ENCODE measurements at places on chromosomes 6 and 20.

- no peak for DNase-seq
- H3K27ac ChIP-seq = peak overlapping the region; percentile 89
- no peaks in the 10 kb centered on the region for H3K36me3 ChIP-seq
- peaks cover 79% of the 10 kb centered on the region for H3K4me1 ChIP-seq
- no peaks in the 10 kb centered on the region for H3K27me3 ChIP-seq
Observed at GRCh38 chr20:62925076-62925419, 1.3 kb downstream of the DIDO1 start.

DNA sequence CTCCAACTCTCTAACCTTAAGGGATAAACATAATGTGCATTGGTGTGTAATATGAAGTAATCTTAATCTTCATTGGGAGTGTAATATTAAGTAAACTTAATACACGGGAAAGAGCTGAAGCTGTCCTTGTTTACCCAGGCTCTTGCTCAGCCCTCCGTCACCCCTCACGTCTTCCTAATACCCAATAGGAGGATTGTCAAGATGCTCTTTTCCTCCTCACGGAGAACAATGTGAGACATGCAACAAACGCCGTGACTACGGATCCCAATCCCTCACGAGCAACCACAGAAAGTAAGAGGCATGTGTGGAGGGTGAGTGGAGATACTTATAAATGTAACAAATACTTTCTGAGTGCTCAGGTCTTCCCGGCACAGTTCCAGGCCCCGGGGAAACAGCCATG lies 11.0 kb downstream of the KIF16B start:
- H3K36me3 ChIP-seq = no peaks in the 10 kb centered on the region
- H3K27ac ChIP-seq = no peak overlapping the region
- DNase-seq = no peak
- no peak overlapping the region for H3K4me3 ChIP-seq
- H3K4me1 ChIP-seq = no peaks in the 10 kb centered on the region
- no peaks in the 10 kb centered on the region for H3K27me3 ChIP-seq

DNA sequence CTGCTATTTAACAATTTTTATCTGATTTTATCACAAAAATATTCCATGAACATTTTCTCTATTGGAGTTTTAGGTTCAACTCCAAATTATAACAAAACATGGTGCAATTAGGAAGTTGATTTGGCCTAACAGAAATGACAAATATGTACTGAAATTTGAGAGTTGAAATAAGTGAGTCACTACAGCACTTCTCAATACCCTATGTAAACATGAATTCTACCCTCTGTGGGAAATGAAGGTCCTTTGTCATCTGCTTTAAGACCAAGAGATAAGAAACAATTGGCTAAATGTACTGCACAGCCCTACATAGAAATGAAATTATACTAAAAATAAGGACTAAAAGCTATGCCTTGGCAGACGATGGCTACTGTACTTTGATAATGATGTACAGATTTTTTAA lies 86.2 kb upstream of the BEND6 start:
- DNase-seq = no peak
- H3K27ac ChIP-seq = no peak overlapping the region
- no peaks in the 10 kb centered on the region for H3K27me3 ChIP-seq
- no peaks in the 10 kb centered on the region for H3K4me1 ChIP-seq
- no peak overlapping the region for H3K4me3 ChIP-seq

DNA sequence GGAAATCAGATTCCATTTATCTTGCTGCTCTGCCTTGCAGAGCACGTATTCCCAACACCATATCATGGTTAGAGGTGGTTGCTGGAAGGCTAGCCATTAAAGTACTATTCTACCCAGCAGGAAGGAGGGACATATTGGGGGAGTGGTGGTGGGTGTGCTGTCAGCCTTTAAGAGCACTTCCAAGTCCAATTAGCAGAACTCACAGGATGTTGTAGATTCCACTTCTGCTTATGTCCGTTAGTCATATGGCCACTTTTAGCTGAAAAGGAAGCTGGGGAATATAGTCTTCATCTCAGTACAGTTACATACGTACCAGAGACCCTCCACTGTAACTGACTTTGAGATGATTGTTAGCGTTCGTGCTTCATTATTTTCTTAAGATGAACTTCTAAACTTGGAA lies 94.4 kb downstream of the SAMD3 start:
- no peaks in the 10 kb centered on the region for H3K36me3 ChIP-seq
- no peaks in the 10 kb centered on the region for H3K27me3 ChIP-seq
- H3K4me3 ChIP-seq = no peak overlapping the region

- H3K4me3 ChIP-seq = no peak overlapping the region
- no peaks in the 10 kb centered on the region for H3K4me1 ChIP-seq
- H3K27ac ChIP-seq = no peak overlapping the region
- DNase-seq = no peak
Observed at GRCh38 chr6:68126089-68126749, 508.9 kb upstream of the ADGRB3 start.

GRCh38 chr6:121157906-121158305 lies 176.4 kb downstream of the TBC1D32 start:
- H3K4me1 ChIP-seq = no peaks in the 10 kb centered on the region
- H3K27me3 ChIP-seq = no peaks in the 10 kb centered on the region
- H3K27ac ChIP-seq = no peak overlapping the region
- H3K36me3 ChIP-seq = peaks cover 12% of the 10 kb centered on the region

GRCh38 chr6:55047451-55048044 lies 126.8 kb upstream of the HCRTR2 start:
- H3K36me3 ChIP-seq = no peaks in the 10 kb centered on the region
- no peaks in the 10 kb centered on the region for H3K27me3 ChIP-seq
- H3K4me3 ChIP-seq = no peak overlapping the region
- no peak for DNase-seq
- H3K4me1 ChIP-seq = no peaks in the 10 kb centered on the region
- H3K27ac ChIP-seq = no peak overlapping the region

GRCh38 chr6:3747100-3747737 lies 4.3 kb downstream of the PXDC1 start:
- DNase-seq = no peak
- no peak overlapping the region for H3K4me3 ChIP-seq
- no peaks in the 10 kb centered on the region for H3K36me3 ChIP-seq
- no peaks in the 10 kb centered on the region for H3K4me1 ChIP-seq
- H3K27me3 ChIP-seq = peaks cover 47% of the 10 kb centered on the region

- H3K27ac ChIP-seq = no peak overlapping the region
- no peaks in the 10 kb centered on the region for H3K4me1 ChIP-seq
- no peaks in the 10 kb centered on the region for H3K27me3 ChIP-seq
- H3K4me3 ChIP-seq = no peak overlapping the region
- H3K36me3 ChIP-seq = no peaks in the 10 kb centered on the region
- DNase-seq = no peak
Observed at GRCh38 chr20:41223112-41223511, 85.8 kb downstream of the PLCG1 start.

DNA sequence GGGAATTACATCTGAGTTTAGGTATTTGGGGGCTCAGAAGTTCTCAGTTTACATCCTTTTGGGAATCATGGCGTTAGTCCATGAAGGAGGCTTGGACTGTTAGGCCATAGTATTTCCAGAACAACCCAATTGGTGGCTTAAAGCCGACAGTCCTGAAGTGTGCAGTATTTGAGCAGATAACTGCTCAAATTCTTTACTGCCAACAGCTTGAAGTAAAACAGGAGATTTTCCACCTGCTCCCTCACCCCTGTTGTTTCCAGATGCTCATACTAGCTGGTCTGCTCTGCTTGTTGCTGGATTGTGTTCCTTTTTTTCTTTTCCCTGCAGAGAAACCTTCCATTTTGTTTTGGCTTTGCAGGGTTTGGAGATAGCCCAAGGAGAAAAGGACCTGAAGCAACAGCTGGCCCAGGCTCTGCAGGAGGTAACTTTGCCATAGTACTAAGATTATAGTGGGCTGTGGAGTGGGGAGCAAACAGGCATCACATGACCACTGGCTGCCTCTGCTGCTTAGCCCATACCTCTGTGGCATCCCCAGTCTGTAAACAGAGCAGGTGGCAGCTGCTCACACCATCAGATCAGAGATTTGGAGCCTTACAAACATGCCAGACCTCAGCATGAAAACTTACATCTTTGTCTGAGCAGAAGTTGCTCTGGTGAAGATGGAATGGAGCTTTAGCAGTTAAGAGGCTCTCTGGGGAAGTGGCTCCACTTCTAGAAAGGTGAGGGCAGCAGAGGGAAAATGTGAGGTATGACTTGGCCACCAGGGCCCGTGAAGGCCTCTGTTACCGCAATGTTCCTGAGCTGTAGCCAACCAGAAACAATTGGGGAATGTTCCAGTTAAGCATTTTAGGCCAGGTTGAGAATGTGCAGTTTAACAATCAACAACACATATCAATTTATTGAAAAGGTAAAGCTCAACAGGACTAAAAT lies 17.6 kb downstream of the RNF8 start:
- peaks cover 2% of the 10 kb centered on the region for H3K36me3 ChIP-seq
- no peak overlapping the region for H3K4me3 ChIP-seq
- H3K4me1 ChIP-seq = no peaks in the 10 kb centered on the region
- DNase-seq = no peak

- peaks cover 25% of the 10 kb centered on the region for H3K4me1 ChIP-seq
- peaks cover 9% of the 10 kb centered on the region for H3K36me3 ChIP-seq
- no peak for DNase-seq
- H3K27me3 ChIP-seq = no peaks in the 10 kb centered on the region
- H3K4me3 ChIP-seq = no peak overlapping the region
Observed at GRCh38 chr20:35650632-35651031, 14.1 kb downstream of the CPNE1 start.

- no peaks in the 10 kb centered on the region for H3K4me1 ChIP-seq
- no peak for DNase-seq
- H3K27ac ChIP-seq = no peak overlapping the region
Observed at GRCh38 chr20:37725855-37726254, 32.0 kb downstream of the CTNNBL1 start.

DNA sequence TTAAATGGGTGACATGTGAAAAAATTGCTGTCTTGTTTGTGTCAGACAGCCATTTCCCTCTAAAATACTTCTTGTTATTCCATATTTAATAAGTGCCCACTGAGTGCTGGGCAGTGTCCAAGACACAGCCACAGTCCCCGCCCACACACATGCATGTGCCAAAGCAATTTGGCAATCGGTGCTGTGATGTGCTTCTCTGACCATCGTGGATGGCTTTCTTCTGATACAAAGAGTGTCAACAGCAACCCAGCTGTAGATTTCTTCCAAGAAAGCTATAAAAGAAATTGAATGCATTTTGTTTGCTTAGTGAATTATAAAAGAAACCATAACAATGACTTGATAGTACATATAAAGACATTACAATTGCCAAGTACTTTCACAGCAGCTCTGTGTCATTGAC lies 140.5 kb upstream of the ATXN1 start:
- H3K4me1 ChIP-seq = no peaks in the 10 kb centered on the region
- H3K36me3 ChIP-seq = no peaks in the 10 kb centered on the region
- DNase-seq = no peak
- H3K4me3 ChIP-seq = no peak overlapping the region
- no peak overlapping the region for H3K27ac ChIP-seq

- H3K27ac ChIP-seq = no peak overlapping the region
- H3K4me1 ChIP-seq = peaks cover 7% of the 10 kb centered on the region
- H3K4me3 ChIP-seq = no peak overlapping the region
- H3K27me3 ChIP-seq = no peaks in the 10 kb centered on the region
Observed at GRCh38 chr6:47496935-47497579, 19.5 kb downstream of the CD2AP start.

DNA sequence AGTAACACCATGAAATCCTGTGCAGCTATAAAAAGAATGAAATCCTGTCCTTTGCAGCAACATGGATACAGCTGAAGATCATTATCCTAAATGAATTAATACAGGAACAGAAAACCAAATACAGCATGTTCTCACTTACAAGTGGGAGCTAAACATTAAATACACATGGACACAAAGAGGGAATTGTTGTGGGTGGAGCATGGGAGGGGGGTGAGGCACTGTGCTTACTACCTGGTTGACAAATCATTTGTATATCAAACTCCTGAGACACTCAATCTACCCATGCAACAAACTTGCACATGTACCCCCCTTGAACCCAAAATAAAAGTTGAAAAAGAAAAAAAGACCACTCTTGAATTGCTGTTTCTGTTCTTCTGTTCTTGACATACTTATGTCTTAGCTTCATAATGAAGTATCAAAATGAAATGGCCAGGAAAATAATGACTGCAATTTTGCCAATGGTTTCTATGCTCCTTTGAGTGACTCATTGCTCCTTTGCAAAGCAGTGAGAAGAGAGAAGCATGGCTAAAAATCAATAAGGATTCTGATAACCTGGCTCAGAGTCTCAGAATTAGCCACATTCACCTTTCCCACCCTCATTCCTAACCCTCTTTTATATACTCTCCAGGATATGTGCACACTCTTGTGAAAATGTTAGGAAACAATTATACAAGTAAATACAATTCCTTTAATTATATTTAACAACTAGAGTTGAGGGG lies 71.0 kb downstream of the CYP39A1 start:
- DNase-seq = no peak
- H3K36me3 ChIP-seq = no peaks in the 10 kb centered on the region
- no peaks in the 10 kb centered on the region for H3K27me3 ChIP-seq
- H3K27ac ChIP-seq = no peak overlapping the region
- H3K4me1 ChIP-seq = no peaks in the 10 kb centered on the region

DNA sequence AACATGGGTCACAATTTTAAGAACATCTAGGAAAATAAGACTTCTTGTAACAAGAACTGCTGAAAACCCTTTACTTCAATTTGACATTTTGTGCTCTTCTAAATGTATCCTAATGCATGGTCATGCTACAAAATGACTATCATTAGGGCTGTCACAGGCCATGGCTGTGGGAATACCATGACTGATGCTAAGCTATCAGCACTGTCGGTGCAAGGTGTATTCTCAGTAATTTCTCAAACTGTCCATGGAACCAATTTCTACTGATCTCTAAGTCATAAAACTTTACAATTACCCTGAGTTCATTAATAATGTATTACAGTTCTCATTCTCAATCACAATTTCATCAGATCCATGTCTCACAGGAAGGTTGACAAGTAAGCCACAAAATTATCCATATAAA lies 625.3 kb downstream of the EYS start:
- H3K27ac ChIP-seq = no peak overlapping the region
- H3K36me3 ChIP-seq = no peaks in the 10 kb centered on the region
- DNase-seq = no peak
- no peaks in the 10 kb centered on the region for H3K4me1 ChIP-seq
- H3K27me3 ChIP-seq = no peaks in the 10 kb centered on the region

DNA sequence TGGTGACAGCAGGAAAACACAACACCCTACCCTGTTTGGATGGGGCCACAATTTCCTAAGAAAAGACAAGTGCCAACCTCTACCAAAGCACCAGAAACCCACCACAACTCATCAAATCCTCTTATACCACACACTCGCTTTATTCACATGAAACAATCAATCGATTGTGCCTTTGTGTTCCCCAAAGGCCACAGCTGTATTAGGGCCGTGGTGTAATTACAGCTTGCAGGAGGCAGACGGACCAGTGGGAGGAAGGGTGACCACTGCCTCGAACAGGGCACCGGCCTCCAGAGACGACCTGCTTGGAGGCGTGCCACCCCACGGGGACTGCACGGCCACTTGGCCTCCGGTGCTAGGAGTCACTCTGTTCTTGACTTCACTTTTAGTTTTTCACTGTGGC lies 264.1 kb downstream of the FOXC1 start:
- H3K27me3 ChIP-seq = no peaks in the 10 kb centered on the region
- H3K27ac ChIP-seq = no peak overlapping the region
- no peak overlapping the region for H3K4me3 ChIP-seq
- no peaks in the 10 kb centered on the region for H3K36me3 ChIP-seq

GRCh38 chr20:57124366-57124765 lies 142.1 kb downstream of the BMP7 start:
- H3K27ac ChIP-seq = no peak overlapping the region
- H3K4me1 ChIP-seq = no peaks in the 10 kb centered on the region
- H3K36me3 ChIP-seq = no peaks in the 10 kb centered on the region
- no peak overlapping the region for H3K4me3 ChIP-seq
- DNase-seq = no peak

All from T-cell (primary cell).